ENCODE measurements at places on chromosomes 7 and 10.

DNA sequence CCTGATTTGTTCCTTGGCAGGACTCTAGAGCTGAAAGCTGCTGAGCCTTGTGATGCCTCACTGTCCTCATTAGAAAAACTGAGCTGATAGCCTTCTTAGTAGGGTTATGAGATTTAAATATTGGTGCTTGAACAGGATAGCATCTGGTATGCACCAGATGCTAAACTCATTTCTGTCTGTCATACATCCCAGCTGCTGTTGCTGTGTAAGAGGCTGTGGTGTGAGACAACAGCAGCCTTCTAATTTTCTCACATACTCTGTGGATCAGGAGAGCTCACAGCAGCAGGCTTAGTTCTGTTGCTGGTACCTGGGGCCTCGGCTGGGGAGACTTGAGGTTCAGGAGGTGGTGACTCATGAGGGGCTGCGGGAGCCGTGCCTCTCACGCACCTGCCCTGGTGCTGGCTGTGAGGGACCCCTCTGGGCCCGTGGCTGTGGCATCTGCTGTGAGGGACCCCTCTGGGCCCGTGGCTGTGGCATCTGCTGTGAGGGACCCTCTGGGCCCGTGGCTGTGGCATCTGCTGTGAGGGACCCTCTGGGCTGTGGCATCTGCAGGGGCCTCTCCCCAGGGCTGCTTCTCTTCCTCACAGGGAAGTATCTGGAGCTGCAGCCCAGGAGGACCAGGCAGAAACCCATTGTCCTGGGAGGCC, 12.5 kb downstream of the DYNC2I1 start:
- DNase-seq, result no peak

GRCh38 chr7:102897856-102898531, 14.8 kb upstream of the LRRC17 start:
- DNase-seq, result no peak

GRCh38 chr7:140223515-140224221, 46.9 kb upstream of the KDM7A start:
- DNase-seq, result peak; percentile 84

- no peak for DNase-seq
Measured at GRCh38 chr7:36075561-36075960, 77.5 kb upstream of the EEPD1 start.

- no peak for DNase-seq
Measured at GRCh38 chr10:118790058-118790457, 35.3 kb upstream of the CACUL1 start.

GRCh38 chr7:20284003-20284770, 46.5 kb upstream of the ITGB8 start:
- DNase-seq, result no peak

DNA sequence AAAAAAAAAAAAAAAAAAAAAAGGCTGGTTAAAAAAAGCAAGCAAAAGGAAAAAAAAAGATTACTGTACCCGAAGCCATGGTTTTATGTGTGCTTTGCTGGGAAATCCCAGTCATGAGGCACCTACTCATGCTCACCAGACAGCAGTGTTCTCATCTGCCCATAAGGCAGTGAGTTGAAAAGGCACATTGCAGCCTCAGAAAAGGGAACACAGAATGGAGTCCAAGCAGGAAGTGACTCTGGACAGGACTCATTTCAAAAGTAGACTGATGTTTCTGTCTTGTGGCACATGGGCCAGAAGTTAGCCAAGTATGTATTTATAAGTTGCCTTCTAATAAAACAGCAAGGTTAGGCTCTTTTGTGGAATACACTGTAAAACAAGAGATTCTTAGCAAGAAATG, 40.2 kb downstream of the PDSS1 start:
- no peak for DNase-seq

GRCh38 chr10:76558996-76559891, 1078.4 kb downstream of the KCNMA1 start:
- no peak for DNase-seq

- DNase-seq, result no peak
Measured at GRCh38 chr10:33643042-33643441, 308.6 kb upstream of the NRP1 start.

DNA sequence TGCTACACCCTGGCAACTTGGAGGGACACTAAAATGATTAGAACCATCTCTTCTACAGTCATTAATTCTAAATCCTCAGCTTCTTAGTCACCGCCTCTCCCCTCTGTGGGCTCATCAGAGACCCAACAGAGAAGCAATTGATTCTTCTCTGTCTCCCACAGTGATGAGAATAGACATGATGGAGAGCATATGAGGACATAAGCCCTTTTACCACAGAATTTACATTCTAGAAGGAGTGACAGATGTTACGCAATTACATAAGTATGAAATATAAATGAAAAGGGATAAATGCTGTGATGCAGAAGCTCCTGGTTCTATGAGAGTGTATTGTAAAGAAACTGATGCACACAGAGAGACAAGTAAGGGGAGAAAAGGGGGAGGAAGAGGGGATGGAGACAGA, 18.1 kb upstream of the ABCB5 start:
- no peak for DNase-seq

DNA sequence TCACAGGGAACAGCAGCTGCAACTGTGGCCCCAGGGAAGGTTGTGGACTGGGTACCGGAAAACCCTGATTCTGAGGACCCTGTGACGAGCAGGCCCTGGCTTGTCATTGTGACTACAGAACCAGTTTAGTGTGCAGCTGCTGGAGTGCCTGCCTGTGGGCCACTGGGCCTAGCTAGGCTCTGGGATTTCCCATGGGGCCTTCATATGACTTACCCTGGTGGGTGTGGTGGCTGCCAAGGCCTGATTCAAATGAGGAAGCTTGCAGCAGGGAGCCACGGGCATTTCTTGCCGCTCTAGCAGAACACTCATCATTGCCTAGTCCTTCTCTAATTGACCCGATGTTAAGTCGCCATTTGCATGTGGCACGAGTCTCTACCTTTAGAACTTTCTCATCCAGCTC, 14.7 kb upstream of the CAMK2G start:
- DNase-seq, result peak; percentile 65

DNA sequence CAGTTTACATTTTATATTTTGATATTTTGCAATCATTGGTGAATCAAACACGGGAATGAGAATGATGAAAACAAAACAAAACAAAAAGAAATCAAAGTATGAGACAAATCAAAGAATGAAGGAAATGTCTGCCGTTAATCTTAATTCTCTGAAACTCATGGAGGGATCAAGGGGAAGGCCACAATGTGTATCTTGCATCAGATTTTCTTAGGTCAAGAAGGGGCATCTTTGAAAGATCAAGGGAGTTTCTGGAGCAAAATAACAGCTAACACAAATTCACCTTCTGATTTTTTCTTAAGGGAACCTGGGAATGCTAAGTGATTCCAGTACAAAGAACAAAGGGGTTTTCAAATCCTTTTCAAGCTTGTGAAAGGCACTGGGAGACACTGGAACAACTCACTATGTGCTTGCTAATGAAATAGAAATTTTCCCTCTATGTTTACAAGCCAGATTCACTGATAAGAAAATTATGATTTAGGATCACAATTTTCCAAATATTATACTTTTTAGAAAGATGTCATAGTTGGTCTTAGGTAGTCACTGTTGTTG, 322.3 kb upstream of the AOAH start:
- no peak for DNase-seq

DNA sequence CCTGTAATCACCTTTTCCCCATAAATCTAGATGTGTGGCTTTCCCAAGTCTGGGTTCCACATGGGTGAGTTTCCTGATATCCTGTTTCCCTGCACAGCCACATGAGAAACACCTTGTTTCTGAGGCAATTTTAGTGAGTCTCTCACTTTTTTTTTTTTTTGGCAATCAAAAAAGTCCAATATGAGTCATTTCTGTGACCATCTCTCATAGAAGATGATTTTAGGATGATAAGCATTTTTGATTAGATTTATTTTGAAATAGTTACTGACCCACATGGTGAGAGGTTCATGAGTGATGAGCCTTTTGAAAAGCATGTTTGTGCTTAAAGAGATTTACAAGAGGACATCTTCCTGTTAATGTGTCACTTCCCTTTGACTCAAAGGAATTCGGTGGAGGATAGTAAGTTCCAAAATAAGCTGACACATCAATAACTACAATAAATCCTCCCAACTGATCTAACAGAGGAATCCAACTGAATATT, 464.0 kb downstream of the INHBA start:
- no peak for DNase-seq

GRCh38 chr7:115113776-115114175, 191.9 kb downstream of the MDFIC start:
- no peak for DNase-seq

DNA sequence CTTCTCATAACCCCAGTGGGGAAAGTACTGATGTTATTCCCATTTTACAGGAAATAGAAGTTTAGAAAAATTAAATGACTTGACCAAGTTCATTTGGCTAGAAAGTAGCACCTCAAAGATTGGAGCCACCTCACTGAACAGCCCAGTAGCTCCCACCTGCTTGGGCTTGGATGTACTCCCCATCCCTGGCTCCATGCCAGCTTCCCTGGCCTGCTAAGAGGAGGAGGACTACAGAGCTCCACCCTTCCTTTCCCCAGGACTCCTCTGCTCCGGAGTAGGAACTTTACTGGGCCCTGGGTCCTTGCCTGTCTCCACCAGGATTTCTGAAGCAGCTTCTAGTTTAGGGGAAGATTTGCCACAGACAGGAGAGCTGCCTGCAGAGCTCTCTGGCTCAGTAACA, 3.1 kb downstream of the HPS6 start:
- DNase-seq, result peak; percentile 50

GRCh38 chr10:33524041-33524440, 189.6 kb upstream of the NRP1 start:
- DNase-seq, result no peak

DNA sequence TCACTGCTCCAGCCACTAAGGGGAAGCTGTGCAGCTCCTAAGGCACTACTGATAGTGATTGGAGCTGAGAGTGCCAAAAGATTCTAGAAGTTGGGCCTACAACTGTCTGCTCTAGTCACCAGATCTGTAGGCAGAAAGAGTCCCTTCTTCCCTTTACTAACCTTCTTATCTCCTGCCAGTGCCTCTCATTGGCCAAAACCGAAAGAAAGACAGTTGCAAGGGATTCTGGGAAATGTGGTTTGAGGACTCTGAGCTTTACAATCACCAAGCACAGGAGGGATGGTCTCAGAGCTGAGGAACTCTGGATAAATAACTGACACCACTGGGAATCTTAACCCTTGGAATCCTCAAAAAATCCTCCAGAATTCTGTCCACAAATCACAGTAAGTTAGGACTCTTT, 615.8 kb downstream of the CCSER2 start:
- DNase-seq, result no peak

DNA sequence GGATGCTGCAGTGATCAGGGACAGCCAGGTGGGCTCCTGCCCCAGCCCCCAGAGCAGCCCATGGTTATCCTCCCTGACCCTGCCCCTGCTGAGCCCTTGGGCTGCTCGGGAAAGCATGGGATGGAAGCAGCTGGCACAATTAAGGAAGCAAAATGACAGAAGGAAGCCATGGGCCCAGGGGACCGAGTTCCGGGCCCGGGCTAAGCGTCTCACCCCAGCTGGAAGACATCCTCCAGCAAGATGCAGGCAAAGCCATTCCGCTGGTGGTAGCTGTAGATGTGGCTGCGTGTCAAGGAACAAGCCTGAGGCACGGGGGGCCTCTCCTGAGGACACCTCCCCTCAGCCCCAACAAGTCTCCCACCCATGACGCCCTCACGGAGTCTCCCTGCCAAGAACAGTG, 1.1 kb downstream of the ATG9B start:
- DNase-seq, result no peak

GRCh38 chr10:130218936-130219335, 82.7 kb downstream of the GLRX3 start:
- DNase-seq, result no peak

DNA sequence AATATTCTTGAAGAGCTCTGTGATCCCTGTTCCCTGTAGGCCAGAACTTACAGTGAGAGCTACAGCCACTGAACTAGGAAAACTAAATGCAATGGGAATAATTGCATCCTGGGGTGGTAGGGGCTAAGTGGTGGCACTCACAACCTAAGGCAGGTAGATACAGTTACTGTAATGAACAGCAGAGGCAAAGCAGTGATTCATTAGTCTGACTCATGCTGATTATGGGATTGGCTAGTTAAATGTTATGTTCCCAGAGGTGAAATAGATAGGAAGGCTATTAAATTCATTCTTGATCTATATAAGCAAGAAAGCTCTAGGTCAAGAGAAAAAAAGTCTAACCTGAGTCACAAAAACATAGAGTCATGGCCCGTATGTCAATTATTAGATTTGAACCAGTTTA, 173.1 kb upstream of the MALRD1 start:
- DNase-seq, result no peak

- no peak for DNase-seq
Measured at GRCh38 chr10:15808204-15808797, 52.0 kb downstream of the MINDY3 start.

GRCh38 chr7:69640216-69640615, 41.9 kb downstream of the AUTS2 start:
- no peak for DNase-seq

- DNase-seq, result no peak
Measured at GRCh38 chr10:61662794-61663259, at the start of gene CABCOCO1. TSS of gene CABCOCO1 (plus strand) at chr10:61662929. CDS start at chr10:61662973, 44 bp downstream.

- DNase-seq, result no peak
Measured at GRCh38 chr10:35191523-35191922, 64.9 kb downstream of the CREM start.

DNA sequence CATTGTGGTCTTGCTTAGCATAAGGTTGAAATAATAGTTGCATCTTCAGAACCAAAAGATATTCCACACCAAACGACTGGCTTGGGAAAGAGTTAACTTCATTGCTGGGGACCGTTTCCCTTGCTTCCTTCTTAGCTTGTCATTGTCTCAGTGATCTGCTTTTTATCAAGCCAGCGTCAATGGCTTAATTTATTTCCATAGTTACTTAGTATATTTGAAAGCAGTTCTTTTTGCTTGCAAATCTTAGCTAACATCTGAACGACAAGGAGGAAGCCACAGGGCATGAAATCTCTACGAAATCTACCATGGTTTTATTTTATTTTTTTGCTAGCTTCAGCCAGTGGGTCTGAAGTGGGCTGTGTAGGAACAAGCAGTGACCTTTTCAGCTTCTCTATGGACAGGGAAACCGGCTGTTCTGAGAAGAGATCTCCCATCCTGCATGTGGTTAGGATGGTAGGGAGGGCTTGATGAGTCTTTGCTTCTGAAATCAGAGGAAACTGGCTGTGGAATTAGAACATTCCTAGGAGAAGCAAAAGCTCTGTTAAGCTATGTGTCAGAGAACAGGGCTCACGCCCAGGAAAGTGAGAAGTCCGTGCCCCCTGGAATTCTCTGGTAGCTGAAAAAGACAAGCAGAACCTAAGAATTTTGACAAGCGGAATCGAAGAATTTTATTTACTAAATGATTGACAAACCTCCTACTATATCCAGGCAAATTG, 8.0 kb downstream of the SLC18A2 start:
- no peak for DNase-seq

DNA sequence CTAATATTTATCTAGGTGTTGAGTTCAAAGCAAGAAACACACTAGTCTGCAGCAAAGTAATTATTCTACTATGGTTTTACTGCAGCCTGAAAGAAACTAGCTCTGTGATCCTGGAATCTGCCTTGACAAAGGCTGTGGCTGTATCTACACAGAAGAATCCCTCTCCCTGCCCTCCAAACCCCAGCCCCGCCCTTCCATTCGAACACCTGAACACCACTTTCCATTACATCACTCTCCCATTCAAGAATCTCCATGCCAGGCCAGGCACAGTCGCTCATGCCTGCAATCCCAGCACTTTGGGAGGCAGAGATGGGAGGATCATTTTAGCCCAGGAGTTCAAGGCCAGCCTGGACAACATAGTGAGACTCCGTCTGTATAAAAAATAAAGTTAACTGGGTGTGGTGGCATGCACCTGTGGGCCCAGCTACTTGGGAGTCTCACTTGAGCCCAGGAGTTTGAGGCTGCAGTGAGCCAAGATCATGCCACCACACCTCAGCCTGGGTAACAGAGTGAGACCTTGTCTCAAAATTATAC, 23.3 kb downstream of the LRRC20 start:
- no peak for DNase-seq
